Stimulated activated CD4-positive, alpha-beta T cell treated with anti-CD3 and anti-CD28 coated beads, Interleukin-15, amount 100 ng/mL, for 24 hours (primary cell): ENCODE measurements at places on chromosomes 3 and 15.

GRCh38 chr15:31465083-31465955, 138.7 kb downstream of the KLF13 start:
- no peak for DNase-seq

DNA sequence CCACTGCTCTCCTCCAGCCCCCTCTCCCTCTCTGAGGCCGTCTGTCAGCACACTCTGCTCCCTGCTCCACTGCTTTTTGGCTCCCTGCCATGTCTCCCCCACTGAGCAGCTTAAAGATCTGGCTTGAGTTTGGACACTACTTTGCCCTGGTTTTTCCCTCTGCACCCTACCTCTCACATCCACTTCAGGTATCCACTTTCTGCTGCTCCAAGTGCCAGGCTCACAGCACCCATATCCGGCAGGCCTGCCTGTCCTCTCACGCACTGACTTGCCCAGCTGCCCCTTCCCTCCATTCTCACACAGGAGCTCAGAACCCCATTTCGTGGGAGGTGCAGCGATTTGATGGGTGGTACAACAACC, 3.7 kb downstream of the DUOX1 start:
- no peak for DNase-seq

GRCh38 chr15:92580933-92581445, 74.6 kb downstream of the FAM174B start:
- no peak for DNase-seq

DNA sequence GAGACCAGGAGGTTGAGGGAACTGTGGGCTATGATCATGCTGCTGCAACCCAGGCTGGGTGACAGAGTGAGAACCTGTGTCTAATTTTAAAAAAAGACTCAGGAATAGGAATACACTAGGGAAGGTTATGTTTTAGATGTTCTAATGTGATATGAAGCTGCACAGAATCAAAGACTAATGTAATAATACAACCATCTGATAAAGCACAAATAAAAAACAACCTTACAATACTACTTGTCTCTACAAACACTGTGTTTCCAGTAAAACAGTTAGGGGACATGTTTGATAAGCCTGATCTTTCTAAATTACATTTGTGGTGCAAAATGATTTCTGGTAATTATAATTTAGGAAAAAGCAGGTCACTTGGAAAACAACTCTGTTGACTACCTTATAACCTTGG, 56.7 kb downstream of the RBMS3 start:
- DNase-seq: no peak

DNA sequence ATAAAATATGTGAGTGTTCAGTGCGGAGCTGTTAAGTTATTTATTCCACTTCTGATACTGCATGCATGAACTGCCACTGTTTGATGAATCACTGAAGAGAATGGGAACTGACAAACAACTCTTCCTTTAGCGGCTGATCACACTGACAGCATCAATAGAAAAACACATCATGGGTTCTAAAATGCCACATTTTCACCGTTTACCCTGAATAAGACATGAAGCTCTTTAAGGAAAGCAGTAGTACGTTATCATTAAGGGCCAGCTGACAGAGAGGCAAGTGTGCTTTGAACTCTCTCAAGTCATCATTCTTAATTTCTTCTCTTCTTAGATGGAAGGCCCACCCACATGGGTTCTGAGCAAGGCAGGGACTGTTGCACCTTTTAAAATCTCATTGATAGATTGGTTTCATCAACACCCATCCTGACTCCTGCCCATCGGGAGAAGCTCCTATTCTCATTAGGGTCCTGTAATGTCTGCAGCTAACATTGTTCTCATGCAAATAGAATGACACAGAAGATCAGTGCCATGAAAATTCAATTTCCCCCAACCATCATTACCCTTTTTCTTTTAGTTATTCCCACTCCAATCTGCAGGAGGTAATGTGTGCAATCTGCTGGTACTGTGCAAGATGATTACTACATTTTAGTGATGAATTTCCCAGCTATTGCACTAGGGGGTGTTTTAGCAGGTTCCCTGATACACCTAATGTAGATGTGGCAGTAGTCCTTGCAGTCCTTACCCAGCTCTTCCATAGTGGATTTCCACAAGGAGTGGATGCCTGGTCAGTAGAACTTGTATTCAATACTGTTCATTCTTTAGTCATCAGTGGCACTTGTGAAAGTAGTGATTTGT, 119.1 kb downstream of the ROBO2 start:
- no peak for DNase-seq

GRCh38 chr3:15405448-15406050, 21.8 kb downstream of the METTL6 start:
- DNase-seq: peak; percentile 17

GRCh38 chr15:99681990-99682389, 51.2 kb downstream of the LYSMD4 start:
- DNase-seq: no peak

- DNase-seq: no peak
Observed at GRCh38 chr3:168251371-168251770, 155.6 kb upstream of the GOLIM4 start.

GRCh38 chr3:181791056-181791955, 79.6 kb downstream of the SOX2 start:
- no peak for DNase-seq

- no peak for DNase-seq
Observed at GRCh38 chr3:136473716-136474326, 223.7 kb downstream of the PCCB start.

DNA sequence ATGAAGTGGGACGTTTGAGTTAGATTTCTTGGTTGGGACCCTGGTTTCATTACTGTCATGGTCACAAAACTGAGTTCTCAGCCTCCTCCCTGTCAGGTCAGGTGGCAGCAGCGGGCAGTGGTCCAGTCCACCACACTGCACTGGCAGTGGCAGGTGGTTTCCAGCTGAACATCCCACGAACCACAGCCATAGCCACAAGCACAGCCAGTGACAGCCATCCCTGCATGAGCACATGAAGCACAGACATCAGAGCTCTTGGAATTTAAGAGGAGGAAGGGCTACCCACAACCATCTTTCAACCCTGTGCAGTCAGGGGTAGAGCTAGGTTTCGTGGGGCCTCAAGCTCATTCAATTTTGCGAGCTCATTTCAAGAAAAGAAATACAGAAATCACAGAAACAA, 1.5 kb downstream of the RETNLB start:
- DNase-seq: no peak

GRCh38 chr3:122961146-122961545, 66.4 kb downstream of the SEMA5B start:
- DNase-seq: no peak
